ENCODE measurements at places on chromosomes 11 and 22.

GRCh38 chr11:12642806-12643428 lies 31.3 kb upstream of the TEAD1 start:
- DNase-seq = no peak

- DNase-seq = no peak
These were observed 18.3 kb downstream of the RCN1 start for GRCh38 chr11:32109138-32109537.

GRCh38 chr11:2759228-2760195 lies 59.7 kb upstream of the KCNQ1OT1 start:
- no peak for DNase-seq

DNA sequence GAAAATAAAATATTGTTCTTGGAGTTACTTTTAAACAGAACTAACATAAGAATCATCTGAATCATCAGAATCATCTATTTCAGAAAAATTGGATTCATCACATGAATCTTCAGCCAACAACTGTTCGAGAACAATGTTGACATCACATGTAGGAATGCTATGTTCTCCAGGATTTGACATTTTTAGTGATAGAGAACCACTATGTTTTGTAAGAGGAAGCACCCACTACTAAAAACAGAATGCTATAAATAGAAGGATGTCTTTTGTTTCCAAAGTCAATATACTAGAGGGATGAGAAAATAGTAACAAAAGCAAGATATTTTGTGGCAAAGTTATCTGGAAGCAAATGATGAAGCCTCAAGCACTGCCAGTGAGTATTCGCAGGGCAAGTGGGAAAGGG lies 263.4 kb upstream of the DDI1 start:
- DNase-seq = no peak

GRCh38 chr11:98455500-98456307 lies 565.0 kb upstream of the CNTN5 start:
- no peak for DNase-seq

- DNase-seq = no peak
These were observed 7.4 kb downstream of the MAPK8IP1 start for GRCh38 chr11:45892856-45893255.

DNA sequence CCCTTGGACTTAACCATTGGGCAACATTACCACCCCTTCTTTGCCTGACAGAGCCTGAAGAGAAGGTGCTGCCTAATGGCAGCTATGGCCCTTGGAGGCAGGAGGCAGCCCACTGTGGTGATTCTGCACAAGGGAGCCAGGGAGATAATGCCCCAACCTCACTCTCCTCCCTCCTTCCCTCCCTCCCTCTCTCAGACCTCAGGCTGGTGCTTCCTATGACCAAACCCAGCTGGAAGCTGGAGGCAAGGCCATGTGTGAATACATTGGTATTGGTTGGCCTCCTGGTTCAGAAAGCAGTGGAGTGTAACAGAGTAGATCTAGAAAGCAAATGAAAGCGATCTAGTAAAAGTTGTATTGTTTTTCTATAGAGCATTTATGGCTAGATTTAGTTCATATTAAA lies 233.1 kb downstream of the CSNK2A3 start:
- DNase-seq = no peak

DNA sequence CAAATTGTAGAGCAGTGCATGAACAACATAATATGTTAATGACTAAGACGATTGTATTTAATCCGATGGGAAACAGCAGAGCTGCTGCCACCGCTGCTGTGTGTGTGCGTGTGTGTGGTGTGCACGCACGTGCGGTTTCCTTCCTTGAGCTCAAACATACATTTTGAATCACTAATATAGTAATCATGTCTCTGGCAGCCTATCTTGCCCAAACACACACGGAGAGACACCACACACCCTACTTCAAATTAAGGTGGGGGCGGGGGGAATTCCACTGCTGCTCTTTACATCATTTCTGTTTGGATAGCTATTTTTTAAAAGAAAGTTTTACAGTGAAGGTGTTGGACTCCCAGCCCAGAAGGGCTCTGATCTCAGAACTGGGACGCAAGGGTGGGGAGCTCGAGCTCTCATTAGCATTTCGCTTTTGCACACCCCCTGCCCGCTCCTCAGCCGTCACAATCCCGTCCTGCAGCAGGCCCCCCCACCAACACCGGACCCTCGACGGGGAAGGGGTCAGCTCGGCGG lies 651 bp upstream of the FAM83F start:
- DNase-seq = no peak

DNA sequence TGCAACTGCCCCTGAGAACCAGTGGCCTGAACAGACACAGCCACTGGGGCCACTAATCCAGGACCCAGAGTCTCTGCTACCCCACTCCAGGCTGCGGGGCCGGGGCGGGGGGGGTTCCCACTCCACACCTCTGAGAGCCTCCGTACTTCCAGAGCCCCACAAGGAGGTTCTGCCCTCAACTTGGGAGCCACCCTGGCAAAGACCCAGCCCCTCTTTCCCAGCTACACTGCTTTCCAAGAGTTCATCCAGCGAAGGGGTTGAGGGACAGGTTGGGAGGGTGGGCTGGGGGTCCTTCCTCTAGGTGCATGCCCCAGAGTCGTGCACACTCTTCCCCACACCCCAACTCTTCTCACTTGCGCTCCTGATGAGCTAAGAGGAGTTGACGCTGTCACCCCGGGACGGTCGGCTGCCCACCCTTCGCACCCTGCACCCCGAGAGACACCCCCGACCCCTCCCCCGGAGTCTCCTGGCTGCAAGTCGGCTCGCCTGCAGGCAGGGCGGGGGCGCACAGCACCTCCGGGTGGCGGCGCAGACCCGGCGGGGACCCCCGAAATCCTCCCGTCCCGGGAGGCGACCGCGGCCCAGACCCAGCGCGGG lies 531 bp downstream of the RAB3IL1 start:
- DNase-seq = no peak

GRCh38 chr11:98979205-98979604 lies 41.5 kb upstream of the CNTN5 start:
- no peak for DNase-seq

DNA sequence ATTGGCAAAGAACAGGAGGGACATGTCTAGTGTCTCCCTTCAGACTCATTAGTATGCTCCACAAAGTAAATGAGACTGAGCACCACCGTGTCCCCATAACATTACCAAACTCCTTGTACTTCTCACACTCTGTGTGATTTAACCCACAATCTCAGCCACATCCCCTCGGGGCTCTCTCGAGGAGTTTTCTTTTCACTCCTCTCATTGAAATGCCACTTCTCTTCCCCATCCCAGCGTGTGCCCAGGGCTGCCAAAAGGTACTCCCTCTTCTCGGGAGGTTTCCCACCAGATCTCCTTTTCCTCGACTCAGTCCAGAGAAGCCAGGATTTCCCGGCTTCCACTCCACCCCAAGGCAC lies 1.1 kb downstream of the RBFOX2 start:
- DNase-seq = no peak

- DNase-seq = no peak
These were observed 41.7 kb upstream of the SMTN start for GRCh38 chr22:31039393-31039792.

- DNase-seq = no peak
These were observed at the start of gene MLC1 for GRCh38 chr22:50085211-50085972. Gene MLC1 (minus strand): TSS chr22:50085426. CDS start chr22:50084902, 524 bp downstream.

GRCh38 chr11:49995565-49995964 lies 13.2 kb upstream of the OR4C12 start:
- DNase-seq = no peak

- DNase-seq = no peak
These were observed 977 bp upstream of the PGGHG start for GRCh38 chr11:287821-288477.

DNA sequence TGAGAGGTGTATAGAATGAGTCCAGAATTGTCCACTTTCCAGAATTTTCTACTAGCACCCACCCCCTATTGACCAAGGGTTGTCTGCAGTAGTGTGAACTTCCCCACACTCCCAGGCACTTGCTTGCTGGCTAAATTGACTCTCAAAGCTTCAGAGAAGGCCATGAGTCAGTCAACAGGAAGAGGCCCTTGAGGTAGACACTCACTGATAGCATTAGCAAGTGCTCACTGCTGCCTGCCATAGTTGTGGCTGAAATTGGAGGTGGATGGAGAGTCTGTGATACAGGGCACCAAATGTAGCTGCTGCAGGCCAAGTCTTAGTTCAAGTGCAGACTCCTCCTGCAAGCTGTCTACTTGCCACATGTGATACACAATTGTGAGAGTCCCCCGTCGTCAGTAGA lies 156.8 kb downstream of the SPON1 start:
- no peak for DNase-seq

- no peak for DNase-seq
These were observed 39.4 kb downstream of the ABTB2 start for GRCh38 chr11:34318111-34319037.

DNA sequence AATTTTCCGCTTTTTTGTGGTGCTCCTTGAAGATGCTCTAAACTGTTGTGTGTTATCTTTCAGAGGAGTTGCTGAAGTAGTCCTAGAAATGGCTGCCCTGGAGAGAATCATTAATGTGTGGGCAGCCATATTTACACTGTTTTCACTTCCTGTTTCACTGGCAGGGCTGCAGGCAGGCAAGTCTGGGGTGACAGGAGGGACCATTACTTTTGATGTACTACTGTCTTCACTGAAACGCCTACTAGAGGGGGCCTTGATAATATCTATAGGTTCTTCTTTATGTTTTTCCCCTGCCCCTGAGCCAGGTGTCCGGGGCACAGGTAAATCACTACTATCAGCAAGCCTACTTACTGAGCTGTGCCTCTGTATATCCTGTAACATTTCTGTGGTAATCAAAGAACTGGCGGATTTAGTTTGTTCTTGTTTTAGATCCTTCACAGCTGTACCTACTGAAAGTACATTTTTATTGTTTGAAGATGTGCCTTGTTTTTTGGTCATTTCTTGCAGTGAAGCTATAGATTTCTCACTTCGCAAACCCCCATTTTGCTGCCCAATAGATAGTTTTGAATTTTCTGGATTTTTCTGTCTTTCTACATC lies 39.7 kb downstream of the ACAT1 start:
- DNase-seq = no peak

DNA sequence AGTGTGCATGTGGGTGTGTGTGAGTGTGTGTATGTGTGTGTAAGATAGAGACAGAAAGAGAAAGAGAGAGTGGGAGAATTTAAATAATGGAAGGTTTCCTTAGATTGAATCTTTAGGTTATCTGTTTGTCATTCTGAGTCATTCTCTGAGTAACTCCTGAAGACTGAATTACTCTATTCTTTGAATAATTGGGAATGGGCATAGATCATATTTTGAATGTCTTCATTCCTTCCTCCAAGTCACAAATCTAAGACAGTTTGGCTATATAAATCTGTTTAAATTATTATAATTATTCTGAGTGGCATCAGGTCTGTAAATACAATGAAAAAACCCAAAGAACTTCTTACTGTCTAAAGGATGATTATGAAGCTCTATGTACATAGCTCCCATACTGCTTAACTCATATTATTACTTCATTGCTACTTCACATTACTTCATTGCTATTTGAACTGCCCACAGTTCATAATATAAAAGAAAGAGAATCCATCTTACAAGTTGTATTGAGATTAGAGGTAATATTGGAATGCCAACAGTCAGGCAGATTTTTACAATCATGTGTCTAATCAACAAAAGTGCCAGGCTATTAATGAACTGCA lies 346.6 kb upstream of the CCDC179 start:
- DNase-seq = no peak

DNA sequence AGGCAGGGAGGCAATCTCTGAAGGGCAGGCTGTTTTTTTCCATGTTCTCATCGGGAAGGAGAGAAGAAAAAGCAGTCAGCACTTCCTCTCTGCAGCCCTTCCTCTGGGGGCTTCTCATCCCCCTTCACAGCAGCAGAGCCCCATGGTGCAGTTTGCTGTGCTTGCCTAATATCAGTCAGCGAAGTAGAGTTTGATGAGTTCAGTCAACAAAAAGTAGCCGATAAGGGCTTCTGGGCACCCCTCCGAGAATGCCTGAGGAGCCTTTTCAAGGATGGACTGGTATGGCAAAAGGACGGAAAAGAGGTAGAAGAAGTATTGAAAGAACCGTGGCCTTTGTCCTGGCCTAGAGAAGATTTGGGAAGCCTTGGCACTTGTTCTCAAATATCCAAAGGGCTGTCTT lies 55.6 kb downstream of the NAV2 start:
- no peak for DNase-seq

- peak; percentile 17 for DNase-seq
These were observed 237.4 kb downstream of the TTC28 start for GRCh38 chr22:28442264-28442710.

DNA sequence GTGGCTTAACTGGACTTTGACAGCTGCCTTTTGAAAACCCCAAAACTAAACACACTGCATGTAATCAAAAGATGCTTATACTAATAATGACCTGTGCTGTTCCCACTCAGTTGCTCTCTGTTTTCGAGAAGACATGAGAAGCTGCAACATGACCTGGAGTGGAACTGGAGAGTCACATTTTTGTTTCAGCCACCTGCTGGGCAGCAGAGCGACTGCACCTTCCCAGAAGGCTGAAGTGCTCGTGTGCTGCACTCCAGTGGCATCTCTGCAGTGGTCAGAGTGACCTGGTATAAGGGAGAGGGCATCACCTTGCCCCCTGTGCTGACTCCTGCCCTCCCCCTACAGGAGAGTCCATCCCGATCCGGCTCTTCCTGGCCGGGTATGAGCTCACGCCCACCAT lies 8.6 kb downstream of the THYN1 start:
- no peak for DNase-seq

GRCh38 chr11:25587496-25587895 lies 744.4 kb upstream of the ANO3 start:
- DNase-seq = no peak

DNA sequence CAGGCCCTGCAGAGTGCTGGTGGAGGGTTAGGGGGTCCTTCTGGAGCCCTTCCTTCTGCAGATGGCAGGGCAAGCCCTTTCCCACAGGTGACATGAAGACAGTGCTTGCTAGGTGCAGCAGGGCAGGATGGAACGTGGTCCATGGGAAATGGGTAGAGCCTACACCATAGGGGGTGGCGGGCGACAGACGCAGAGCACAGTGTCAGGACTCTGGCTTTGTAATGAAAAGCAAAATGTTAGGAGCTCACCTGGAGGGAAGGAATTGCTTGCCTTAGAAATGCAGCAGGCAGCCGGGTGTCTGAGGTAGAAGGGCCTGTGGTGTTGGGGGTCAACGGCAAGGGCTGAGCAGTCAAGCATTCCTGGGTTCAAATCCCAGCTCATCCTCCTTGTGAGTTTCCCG lies 54.9 kb downstream of the ARHGAP8 start:
- no peak for DNase-seq

GRCh38 chr11:80129396-80129795 lies 688.6 kb upstream of the TENM4 start:
- DNase-seq = no peak

GRCh38 chr11:116459185-116460045 lies 313.4 kb downstream of the BUD13 start:
- no peak for DNase-seq

GRCh38 chr22:39155421-39155820 lies 2.9 kb upstream of the CBX7 start:
- DNase-seq = no peak
